ENCODE measurements at places on chromosomes 4 and X.

GRCh38 chr4:61380865-61381264, 180.7 kb downstream of the ADGRL3 start:
- DNase-seq: no peak

DNA sequence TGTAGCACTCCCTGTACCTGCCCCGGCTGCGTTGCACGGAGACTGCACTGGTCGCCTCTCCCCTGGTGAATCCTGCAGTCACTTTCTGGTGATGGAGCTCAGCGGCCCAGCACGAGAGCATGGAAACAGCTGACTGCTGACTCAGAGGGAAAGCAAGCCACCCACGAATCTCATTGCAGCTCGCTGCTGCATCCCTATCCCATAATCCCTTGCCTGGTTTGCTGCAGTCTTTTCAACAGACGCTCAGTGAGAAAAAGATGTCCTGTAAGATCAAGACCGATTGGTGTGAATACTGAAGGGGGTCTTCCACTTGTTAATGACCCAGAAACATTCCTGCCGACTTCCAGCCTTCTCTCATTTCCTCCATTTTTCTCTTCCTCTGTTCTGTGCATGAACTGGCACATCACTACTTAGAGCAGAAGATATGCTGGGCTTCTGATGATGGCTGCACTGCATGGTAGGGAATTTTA, 52.9 kb downstream of the TRIM2 start:
- no peak for DNase-seq

DNA sequence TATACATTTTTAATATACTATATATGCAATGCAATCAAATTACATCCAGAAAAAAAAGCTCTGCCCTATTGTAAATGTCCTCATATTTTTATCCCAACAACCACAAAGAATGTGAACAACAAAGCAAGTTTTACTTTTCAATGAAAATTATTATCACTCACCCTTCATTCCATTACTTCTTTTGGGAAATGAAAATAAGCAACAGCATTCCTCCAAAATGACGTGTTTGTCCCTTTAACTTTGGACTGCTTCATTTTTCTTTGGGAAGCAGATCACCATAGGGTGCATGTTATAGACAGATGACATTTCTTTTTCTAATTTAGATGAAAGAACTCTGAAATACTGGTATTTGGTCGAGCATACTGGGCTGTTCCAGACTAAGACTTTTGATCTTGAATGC, 667.1 kb upstream of the BOD1L1 start:
- no peak for DNase-seq

GRCh38 chrX:70171624-70172023, 5.7 kb upstream of the DGAT2L6 start:
- DNase-seq: no peak

- no peak for DNase-seq
Observed at GRCh38 chr4:100989401-100989800, 357.9 kb downstream of the PPP3CA start.

DNA sequence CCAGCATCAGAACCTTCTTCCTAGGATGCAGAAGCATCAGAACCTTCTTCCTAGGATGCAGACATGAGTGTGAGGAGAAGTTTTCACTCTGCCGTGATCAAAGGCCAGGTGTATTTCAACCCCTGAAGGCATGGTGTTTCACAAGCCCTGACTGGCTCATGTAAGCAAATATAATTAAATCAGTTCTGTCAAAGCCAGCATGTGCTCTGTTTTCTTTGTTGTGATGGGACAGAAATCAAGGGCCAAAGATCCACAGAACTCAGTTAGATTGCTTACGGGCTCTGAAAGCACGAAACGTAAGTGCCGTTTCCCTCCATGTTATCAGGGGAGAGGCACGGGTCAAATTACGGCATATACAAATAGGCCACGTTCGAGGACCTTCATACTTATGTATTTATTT, 32.0 kb upstream of the CLDN24 start:
- DNase-seq: no peak

- no peak for DNase-seq
Observed at GRCh38 chr4:80452055-80452454, 116.5 kb downstream of the CFAP299 start.

GRCh38 chr4:75698963-75699228, 25.5 kb upstream of the USO1 start:
- no peak for DNase-seq

DNA sequence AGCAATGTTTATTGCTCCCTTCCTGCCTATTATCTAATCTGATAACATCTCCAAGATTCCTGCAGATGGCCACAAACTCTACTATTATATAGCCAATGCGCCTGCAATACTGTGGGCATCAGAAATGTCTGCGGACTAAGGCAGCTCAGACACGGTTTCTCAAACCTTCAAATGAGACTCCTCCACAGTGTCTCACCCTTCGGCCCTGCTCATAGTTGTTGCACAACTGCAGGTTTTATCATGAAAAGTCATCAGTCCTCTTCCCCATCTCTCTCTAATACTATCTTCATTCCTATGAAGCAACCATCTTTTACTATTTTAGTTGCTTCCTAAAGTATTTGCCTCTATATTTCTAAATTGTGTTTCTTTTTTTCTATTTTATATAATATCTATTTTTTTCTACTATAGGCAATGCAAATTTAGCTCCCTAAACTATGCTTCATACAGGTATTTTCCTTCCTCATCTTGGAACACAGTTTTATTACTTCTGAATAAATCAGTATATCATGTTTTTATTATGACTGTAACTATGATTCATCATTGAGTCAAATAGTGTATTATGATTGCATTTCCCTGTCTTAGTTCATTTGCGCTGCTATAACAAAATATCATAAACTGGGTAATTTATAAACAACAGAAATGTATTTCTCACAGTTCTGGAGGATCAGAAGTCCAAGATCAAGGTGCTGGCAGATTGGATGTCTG, 129.7 kb upstream of the EDNRA start:
- DNase-seq: no peak

DNA sequence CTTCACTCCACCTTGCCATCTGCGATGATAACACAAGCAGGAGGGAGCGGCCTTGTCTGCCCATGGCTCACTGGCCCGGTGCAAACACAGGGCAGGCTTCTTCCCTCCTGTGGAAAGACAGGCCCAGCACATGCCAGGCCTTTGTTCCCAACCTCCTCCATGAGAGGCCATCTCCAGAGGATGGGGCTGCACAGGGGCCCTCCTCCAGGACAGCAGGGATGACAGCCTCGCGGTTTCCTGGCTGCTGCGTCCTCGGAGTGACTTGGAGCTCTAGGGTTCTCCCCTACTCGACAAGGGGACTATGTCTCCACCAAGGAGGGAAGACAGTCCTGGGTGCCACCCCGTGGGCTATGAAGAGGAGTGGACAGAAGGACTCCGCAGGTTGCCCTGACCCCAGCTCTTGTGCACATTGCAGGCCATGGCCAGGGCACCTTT, 21.8 kb downstream of the RNF212 start:
- peak; percentile 16 for DNase-seq

GRCh38 chr4:140529434-140529833, 5.5 kb downstream of the ELMOD2 start:
- no peak for DNase-seq

- no peak for DNase-seq
Observed at GRCh38 chr4:161183729-161184128, 980.1 kb downstream of the FSTL5 start.

- no peak for DNase-seq
Observed at GRCh38 chr4:8286719-8287342, 17.3 kb downstream of the HTRA3 start.

GRCh38 chr4:105280338-105281123, 133.9 kb downstream of the TET2 start:
- DNase-seq: no peak

DNA sequence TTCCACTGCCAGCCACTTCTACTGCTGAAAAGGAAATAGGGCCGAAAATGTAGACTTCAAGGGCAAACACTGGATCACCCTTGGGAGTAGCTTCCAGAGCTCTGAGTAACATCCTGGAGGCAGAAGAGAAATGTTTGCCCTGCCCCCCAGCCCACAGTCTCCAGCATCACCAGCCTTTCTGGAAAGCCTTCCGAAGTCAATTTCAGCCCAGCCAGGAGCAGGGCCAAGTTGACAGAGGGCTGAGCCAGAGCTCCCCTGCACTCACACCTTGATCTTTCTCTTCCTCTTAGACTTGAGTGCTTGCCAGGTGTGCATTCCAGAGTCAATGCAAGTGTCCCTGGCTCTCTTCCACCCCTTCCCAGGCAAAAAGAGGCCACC, 35.2 kb downstream of the SLC25A5 start:
- no peak for DNase-seq

DNA sequence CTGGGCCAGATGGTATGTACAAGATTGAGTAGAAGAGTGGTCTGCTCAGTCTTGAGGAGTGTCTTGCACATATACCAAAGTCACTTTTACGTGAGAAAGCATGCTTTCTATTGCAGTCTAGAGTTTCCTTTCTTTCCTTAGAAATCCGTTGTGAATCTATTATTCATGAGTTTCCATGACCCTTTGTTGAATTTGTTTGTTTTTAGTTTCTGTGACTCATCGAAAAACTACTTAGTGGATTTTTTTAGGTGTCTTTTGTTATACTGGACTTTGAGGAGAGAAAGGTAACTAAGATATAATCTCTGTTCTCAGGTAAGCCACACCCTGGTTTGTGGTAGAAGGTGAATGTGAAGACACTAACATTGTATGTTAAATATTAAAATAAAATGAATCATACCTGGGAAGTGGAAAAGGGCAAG, 23.0 kb downstream of the GALNT7 start:
- DNase-seq: no peak

DNA sequence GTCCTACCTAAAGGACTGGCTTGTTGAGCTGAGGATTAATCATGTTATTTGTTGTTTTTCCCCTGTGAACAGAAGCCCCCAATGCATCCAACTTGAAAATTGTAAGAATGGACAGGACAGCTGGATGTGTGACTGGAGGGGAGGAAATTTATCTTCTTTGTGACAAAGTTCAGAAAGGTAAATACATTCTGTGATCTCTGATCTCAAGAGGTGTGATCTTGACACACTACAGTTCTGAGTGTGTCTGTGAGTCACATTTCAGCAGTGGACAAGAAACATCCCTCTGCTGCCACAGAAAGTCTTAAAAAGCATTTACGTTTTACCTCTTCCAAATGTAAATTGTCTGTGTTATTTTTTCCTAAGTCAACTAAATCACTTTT, 79.3 kb downstream of the NFKB1 start:
- DNase-seq: no peak

GRCh38 chrX:2334237-2334636, 166.5 kb downstream of the DHRSX start:
- no peak for DNase-seq

GRCh38 chrX:39630344-39630743, 467.4 kb downstream of the BCOR start:
- no peak for DNase-seq

DNA sequence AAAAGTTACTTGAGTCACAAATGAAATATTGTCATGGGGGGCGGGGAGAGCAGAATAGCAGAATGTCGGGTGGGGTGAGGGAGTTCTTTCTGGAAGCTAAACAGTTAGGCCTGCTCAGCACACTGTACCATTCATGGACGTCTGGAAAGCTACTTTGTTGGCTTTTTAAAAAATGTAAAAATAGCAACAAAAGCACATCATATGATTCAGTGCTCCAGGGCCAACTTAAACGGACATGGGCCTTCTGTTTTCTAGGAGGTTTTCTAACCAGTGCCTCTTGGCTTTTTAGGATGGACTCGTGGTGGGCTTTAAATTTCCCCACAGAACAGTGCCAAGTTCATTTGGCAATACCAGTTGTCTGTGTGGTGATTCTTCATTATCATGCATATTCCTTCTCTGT, 57.4 kb upstream of the CLCN4 start:
- DNase-seq: no peak

Measured in D341Med (cell line).